CD4-positive, alpha-beta T cell treated with Interleukin-12 subunit alpha and Interleukin-12 subunit beta, for 1 hour (primary cell): ENCODE measurements at places on chromosomes 13 and 19.

DNA sequence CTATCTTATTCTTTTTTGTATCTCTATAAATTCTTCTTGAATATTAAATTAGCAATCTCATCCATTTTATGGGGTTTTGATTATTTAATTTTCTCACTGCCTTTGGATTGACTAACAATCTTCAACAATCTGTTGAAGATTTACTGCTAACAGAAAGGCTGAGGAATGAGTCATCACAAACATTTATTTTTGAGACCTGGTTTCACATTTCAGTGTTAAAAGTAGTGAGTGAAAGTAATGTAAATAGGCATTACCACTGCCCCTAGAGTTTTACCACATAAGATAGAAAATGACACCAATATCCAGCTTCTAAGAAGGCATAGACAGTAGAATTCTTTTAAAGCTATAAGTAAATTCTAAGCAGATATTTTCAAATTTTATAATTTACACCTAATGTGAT is 472.8 kb downstream of the OLFM4 start:
- no peak for DNase-seq

DNA sequence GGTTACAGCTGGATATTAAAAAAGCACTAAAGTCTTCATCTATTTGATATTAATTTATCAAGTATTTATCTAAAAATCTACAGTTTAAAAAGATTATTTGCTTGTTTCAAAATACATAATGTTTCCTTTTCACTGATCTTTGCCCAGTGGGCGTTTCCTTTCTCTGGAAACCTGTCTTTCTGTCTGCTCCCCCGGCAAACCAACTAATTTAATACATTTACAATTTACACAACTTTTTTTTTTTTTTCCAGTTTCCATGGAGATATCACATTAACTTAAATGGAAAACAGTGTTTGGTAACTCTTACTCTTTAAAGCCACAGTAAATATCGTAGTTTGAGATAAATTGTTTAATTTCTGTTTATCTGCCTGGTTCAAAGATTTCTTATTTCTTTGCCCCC is 5.3 kb downstream of the GPC6 start:
- DNase-seq = no peak

DNA sequence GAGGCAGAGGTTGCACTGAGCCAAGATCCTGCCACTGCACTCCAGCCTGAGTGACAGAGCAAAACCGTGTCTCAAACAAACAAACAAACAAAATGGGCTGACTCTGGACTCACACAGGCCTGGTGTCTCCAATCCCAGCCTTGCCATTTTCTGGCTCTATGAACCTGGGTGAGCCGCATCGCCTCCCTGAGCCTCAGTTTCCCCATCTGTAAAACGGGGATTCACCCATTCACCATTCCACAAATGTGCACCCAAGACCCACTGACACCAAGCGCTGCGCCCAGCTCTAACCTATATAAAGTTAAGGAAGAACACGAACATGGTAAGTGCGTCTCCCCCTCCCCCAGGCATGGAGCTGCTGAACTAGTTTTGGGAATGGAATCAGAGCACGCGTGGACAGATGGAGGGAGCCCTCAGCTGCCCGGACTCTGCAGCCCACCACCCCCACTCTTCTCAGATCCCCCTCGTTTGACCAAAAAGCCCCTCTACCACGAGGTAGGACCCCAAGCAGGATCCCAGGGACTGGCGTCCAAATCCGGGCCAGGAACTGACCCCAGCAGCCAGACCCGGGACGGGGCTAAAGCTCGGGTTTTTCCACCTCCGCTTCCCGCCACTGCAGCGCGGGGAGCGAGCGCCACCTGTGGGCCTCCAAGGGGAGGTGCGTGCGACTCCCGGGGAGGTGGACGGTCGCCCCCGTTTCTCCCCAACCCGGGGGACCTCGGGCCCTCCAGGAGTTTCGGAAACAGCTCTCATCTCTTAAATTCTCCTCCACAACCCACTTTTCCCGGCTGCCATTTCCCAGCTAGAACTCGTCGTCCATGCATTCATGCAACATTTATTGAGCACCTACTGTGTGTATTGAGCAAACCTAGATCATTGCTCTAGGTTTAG is 33.0 kb upstream of the ADGRE5 start:
- peak; percentile 71 for DNase-seq

DNA sequence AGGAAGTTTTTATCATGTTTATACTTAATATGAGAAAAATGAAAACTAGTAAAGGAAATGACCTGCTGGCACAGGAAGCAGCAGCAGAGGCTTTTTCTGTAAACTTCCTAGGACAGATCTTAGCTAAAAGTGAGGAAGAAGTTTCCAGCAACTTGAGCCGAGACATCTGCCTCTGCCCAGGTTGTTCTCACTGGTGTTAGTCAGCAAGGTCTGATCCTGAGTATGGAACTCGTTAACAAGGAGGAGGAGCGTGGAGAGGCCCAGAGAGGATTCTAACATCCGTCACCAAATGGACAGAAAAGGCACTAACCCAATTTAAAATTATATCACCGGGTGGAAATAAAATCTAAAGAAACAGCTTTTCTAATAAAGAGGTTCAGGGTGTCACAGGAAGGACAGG is 43.6 kb downstream of the PHF11 start:
- DNase-seq = no peak

DNA sequence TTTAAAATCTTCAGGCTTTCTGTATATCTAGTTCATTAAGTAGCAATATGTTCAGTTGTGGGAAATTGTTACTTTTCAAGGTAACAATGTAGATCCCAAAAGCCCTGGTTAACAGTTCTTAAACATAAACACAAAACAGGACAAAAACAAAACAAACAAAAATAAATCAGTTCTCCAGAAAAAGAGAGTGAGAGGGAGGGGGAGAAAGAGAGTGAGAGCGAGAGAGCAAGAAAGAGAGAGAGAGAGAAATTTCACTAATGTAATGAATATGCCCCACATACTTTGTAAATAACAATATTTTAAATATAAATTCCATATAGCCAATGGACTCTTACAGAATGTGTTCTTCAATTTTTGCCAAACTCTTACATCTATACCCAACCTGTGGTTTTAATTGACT is 275.5 kb downstream of the GPC6 start:
- DNase-seq = no peak

DNA sequence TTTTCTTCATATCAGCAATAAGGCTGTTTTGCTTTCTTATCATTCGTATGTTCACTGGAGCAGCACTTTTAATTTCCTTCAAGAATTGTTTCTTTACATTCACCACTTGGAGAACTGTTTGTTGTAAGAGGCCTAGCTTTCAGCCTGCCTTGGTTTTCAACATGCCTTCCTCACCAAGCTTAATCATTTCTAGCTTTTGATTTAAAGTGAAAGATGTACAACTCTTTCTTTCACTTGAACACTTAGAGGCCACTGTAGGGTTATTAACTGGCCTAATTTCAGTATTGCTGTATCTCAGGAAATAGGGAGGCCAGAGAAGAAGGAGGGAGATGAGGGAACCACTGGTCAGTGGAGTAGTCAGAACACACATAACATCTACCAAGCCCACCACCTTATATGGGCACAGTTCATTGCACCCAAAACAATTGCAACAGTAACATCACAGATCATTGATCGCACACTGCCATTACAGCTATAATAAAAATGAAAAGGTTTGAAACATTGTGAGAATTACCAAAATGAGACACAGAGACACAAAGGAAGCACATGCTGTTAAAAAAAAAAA is 181.4 kb upstream of the TUBA3C start:
- DNase-seq = no peak

- no peak for DNase-seq
Observed at GRCh38 chr13:53198017-53198416, 169.4 kb downstream of the OLFM4 start.

- peak; percentile 36 for DNase-seq
Observed at GRCh38 chr13:73849292-73849691, 284.9 kb downstream of the KLF12 start.

GRCh38 chr19:39949026-39949747 is 14.8 kb upstream of the FCGBP start:
- no peak for DNase-seq

DNA sequence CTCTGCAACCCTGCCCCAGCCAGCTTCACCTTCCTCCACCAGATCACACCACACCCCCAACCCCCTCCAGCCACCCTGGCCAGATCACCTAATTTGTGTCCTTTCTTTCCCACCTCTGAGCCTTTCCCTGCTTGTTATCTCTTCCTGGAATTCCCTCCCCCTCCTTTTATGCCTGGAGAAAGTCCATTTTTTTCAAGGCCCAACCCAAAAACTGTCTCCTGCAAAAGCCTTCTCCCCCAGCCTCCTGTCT is 5.3 kb upstream of the TLE2 start:
- DNase-seq = no peak

DNA sequence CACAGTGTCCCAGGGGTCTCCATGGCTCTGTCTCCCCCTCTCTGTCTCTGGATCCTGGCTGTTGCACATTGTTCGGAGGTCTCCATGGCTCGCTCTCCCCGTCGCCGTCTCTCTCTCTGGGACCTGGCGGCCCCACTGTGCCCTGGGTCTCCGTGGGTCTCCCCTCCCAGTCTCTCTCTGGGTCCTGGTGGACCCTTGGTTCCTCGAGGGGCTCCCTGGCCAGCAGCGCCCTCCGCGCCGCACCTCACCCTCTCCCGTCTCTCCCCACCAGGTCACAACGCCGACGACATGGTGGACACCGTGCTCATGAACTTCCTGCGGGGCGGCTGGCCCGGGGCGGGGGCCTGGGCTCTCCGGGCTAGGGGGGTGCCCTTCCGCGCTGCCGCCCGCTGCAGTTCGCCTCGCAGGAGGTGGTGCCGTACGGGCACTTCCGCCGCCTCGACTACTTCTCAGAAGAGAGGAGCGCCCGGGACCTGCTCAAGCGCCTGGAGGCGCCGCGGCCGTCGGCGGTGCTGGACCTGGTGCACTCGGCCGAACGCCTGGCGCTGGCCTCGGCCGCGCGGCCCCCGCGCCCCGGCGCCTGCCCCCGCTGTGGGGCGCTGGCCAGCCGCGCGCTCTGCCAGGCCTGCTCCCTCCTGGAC is 29.1 kb downstream of the SIGLEC5 start:
- DNase-seq = no peak

DNA sequence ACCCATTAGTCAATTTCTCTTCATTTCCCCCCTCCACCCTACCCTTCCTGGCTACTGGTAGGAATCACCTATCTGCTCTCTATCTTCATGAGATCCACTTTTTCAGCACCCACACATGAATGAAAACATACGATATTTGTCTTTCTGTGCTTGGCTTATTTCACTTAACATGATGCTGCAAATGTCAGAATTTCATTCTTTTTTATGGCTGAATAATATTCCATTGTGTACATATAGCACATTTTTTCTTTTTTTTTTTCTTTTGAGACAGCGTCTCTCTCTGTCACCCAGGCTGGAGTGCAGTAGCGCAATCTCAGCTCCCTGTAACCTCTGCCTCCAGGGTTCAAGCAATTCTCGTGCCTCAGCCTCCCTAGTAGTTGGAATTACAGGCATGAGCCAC is 9.9 kb upstream of the CALM3 start:
- DNase-seq = no peak

GRCh38 chr13:41465241-41465847 is 8.0 kb downstream of the RGCC start:
- peak; percentile 90 for DNase-seq

DNA sequence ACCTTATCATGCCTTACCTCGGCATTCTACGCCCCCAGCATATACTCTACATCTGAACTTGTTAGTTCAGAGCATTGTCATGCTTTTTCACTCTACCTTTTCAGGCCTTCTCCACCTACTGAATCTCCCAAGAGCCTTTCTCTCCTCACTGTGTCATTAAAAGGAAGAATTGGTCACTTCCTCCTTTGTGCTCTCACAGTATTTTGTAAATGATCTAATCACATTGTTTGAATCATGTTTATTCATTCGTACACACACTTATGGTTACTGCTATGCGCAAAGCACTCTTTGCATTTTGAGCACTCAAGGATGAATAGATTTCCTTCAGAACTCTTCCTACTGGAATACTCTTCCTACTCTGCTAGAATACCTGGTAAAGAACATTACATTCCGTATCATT is 15.8 kb upstream of the ELF1 start:
- DNase-seq = no peak

GRCh38 chr13:23928985-23929384 is 31.7 kb upstream of the C1QTNF9B start:
- no peak for DNase-seq

- DNase-seq = no peak
Observed at GRCh38 chr13:26483546-26483945, 73.9 kb upstream of the WASF3 start.

GRCh38 chr19:12783291-12783848 is 7.9 kb upstream of the JUNB start:
- DNase-seq = peak; percentile 40

DNA sequence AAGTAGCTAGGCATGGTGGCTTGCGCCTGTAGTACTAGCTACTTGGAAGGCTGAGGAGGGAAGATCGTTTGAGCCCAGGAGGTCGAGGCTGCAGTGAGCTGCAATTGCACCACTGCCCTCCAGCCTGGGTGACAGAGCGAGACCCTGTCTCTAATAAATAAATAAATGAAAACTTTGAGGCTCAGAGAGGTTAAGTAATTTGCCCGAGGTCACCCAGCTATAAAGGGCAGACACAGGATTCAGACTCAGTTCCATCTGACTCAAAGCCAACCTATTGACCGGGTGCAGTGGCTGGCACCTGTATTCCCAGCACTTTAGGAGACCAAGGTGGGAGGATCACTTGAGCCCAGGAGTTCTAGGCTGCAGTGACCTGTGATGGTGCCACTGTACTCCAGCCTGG is 7.4 kb upstream of the OLFM2 start:
- no peak for DNase-seq

GRCh38 chr13:20828539-20829364 is 55.0 kb upstream of the EEF1AKMT1 start:
- peak; percentile 75 for DNase-seq

GRCh38 chr19:7968796-7969554 is 25.5 kb upstream of the TIMM44 start:
- DNase-seq = no peak

- no peak for DNase-seq
Observed at GRCh38 chr13:49298903-49299605, 51.3 kb downstream of the CDADC1 start.

DNA sequence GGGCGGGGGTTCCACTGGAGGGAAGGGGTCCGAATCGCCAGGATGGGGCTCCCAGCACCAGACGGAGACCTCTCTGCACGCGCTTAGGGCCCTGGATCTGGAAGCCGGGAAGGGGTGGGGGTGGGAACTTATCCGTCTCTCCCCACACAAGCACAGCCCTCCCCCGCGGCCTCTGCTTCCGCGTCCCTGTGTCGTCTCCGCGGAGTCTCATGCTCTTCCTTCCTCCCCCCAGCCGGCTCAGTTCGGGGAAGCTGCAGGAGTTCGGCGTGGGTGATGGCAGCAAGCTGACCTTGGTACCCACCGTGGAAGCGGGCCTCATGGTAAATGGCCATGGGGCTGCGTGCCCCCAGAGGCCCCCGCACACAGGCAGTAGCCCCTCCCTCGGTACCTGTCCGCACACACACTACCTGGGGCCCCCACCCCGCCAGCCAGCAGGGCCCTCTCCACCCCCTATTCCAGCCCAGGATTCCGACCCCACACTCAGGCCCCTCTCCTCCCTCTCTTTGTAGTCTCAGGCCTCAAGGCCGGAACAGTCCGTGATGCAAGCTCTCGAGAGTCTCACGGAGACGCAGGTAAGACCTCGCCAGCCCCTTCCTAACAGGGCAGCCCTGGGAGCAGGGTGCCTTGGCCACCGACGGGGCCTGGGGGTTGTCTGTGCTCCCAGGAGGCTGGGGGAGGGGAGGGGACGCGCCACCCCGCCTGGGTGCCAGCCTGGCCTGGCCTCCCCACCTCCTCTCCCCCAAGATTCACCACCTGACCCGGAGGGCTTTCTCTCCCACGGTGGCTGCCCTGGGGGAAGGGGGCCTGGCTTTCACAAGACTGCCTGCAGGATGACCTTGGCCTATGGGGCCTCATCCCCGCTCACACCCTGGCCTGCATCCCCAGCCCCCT is 3.2 kb downstream of the MIDN start:
- DNase-seq = peak; percentile 66

GRCh38 chr13:102915393-102915930 is 69.6 kb downstream of the ERCC5 start:
- DNase-seq = no peak
